ENCODE measurements at places on chromosomes 5 and 9.
A peak's percentile ranks its signal among the peaks of the same experiment; 100 is the strongest.

- no peak for DNase-seq
These were observed 630.7 kb upstream of the ACO1 start for GRCh38 chr9:31753756-31754155.

- no peak for DNase-seq
These were observed 21.5 kb downstream of the HRH2 start for GRCh38 chr5:175679411-175679810.

DNA sequence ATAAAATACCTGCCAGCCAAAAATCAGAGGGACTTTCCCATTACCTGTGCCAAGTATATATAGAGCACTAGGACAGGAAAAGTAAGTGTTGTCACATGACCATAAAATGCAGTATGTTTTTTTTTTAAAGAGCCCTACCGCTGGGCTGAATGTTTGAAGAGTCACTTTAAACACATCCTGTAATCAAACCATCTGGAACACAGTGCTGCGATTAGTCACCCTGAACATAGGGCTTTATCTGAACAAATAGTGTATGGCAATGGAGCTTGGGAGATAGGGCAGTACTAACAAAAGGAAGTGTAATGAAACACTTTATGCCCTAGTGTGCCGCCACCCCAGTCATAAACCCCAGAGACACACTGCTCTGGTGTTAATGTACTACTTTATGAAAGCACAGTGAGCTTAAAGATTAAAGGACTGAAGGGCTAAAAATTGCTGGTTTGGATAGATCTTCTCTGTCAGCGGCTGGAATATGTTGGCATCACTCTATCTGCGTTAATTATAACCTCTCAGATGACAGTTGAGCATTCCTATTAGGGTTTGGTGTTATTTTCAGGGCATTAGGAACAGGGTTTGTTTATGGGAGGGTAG lies 90.4 kb downstream of the ZNF608 start:
- peak; percentile 51 for DNase-seq

DNA sequence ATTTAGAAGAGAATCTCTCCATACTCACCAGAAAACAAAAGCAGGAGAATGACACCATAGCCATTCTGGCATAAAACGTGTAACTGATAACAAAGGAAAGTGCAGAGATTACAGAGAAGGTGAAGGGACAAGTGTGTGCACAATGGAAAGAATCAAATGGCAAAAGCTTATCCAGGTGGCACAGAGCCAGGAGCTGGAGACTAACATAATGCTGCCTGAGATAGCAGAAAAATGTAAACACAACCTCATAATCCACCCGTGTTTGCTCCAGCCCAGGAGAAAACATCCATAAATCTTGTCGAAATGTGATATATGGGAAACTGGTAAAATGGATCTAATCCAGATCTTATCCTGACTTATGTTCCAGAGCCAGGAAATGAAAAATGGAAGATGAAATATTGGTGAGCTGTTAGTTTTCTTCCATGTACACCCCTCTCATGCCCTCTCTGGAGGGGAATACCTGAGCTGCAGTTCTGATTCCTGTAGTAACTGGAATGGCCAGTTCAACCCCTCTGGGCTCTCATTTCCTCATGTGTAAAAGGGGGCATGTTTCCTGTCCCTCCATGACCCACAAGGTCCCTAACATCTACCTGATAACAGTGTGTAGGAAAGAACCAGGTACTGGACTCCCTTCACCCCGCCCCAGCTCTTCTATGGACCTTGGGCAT lies 212.3 kb upstream of the DAPK1 start:
- DNase-seq = no peak

GRCh38 chr5:130845049-130845765 lies 319.8 kb downstream of the HINT1 start:
- no peak for DNase-seq

DNA sequence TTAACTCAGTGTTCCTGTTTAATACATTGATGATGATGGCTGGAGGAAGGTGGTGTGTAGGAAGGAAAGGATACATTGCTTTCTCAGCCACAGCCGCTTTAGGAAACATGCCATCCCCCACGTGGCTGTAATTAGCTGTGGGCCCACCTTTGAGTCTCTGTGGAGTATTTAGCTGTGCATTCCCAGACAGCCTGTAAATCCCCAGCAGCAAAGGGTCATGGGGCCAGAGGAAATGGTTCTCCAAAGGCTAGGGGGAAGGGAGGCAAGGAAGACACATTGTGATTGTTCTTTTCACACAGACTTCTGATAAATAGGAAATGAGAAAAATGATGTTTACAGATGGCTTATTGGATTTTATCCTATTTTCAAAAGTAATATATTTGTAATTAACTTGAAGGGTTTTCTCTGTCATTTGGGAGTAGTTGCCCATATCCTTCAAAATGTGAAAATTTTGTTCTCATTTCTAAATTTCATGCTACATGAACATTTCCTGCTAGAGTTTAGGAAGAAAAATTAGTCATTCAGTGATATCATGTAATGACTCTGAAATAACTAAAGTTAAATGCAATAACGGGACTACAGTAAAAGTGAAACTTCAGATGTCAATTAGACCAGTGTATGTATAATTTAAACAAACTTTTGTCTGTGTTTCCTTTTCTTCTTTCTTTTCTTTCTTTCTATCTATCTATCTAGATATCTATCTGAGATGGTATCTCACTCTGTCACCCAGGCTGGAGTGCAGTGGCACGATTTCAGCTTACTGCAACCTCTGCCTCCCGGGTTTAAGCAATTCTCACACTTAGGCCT lies 24.3 kb upstream of the F2R start:
- DNase-seq = no peak

- no peak for DNase-seq
These were observed 22.7 kb downstream of the WHRN start for GRCh38 chr9:114482593-114482992.

DNA sequence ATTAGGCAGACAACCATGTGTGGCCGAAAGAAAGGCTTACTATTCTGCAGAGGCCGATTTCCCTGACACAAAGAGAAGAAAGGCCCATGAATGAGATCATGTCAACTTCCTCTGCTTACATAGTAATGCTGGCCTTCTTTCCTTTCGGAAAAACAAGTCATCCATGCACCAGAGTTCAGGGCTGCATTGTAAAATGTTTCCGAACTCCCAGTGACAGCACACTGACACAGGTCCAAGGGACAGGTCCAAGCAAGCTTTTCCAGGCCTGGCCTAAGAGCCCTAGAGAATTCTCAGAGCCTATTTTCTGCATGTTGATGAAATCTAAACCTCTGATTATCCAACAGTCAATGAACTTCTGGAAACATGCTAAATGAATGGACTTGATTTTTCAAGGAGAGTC lies 140.9 kb downstream of the ZNF608 start:
- DNase-seq = no peak

DNA sequence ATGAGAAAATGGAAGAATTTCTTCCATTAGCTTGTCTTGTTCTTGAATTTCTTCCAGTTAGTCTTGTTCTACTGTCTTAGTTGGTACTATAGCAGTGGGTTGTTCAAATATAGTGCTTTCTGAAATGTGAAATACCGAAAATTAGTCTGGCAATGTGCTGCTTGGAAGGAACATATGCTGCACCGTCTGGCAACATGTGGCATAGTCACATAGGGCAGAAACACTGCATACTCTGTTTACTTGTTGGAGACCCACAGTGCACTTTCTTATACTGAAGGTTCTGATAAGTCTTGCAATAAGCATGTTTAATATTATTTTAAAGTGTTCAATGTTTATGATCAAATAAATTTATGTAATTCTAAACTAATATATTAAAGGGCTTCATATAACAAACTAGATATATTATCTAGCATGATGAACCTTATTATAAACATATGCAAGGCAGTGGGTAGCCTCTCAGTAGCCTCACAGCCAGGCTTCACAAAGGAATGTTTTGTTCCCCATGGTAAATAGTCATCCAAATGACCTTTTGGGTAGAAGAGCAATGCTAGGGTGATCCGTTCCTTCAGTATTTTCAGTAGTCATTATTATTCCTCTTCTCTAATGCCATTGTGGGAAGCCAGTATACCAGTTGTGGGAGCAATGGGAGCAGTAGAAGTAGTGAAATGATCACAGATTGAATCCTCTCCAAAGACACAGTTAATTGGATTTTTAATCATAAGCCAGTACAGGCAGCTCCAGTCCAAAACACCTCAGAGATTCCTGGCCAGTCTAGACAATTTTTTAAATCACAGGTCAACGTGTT lies 1106.7 kb downstream of the DTWD2 start:
- no peak for DNase-seq

DNA sequence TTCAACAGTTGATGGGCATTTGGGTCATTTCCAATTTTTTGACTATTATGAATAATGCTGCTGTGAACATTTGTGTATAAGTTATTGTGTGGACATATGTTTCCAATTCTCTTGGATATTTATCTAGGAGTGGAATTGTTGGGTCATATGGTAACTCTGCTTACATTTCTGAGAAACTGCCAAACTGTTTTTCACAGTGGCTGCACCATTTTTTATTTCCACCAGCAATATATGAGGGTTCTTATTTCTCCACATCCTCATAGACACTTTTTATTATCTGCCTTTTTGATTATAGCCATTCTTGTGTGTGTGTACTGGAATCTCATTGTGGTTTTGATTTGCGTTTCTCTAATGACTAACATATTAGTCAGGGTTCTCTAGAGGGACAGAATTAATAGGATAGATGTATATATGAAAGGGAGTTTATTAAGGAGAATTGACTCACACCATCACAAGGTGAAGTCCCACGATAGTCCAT lies 14.7 kb upstream of the MED27 start:
- no peak for DNase-seq

DNA sequence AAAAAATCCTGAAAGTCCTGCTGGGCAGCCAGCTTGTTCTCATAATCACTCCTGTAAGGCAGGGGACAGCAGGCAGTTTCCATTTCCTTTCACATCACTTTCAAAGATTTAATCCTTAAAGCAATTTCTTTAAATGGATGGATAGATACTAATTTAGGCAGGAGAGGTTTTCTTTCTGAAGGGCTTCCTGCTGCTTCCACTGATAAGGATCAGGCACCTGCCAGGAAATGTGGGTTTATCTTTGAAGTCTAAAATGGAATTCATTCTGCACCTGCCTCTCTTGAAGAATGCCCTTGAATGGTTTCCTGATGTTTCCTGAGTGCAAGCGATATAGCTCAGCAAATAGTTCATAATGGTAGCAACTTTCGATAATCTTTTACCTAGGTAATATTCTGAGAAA lies 64.5 kb downstream of the STARD4 start:
- no peak for DNase-seq

GRCh38 chr5:157100140-157100679 lies 8.6 kb downstream of the HAVCR2 start:
- no peak for DNase-seq

DNA sequence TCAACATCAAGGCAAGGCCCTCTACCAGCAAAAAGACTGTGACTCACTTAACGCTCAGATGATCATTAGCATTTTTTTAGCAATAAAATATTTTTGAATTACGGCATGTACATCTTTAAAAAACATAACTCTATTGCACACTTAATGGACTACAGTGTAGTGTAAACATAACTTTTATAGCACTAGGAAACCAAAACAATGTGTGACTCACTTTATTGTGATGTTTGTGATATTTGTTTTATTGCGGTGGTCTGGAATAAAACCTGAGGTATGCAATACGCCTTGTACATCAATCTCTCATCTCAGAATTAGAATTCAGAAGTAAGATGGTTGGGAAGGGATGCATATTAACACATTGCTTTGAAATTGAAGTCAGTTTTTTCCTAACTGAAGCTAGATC lies 106.9 kb upstream of the PTCH1 start:
- DNase-seq = no peak

DNA sequence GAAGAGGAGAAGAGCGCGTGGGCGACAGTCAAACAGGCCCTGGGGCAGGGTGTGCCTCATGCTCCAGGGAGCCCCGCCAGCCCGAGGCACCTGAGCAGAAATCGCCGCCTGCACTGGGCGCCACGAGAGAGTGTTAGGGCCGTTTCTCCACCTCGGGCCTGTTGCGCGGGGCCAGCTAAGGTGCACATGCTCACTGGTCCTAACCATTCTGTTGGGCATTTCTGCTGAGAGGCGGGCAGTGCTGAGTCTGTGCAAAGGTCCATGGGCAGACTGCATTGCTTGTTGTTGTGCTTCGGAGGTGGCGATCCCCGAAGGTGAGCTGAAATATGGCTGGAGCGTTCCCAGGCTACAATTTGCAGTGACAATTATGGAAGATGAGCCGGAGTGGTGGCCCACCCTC lies 367.8 kb upstream of the SPATA31A5 start:
- no peak for DNase-seq

- DNase-seq = no peak
These were observed 852 bp downstream of the IL9 start for GRCh38 chr5:135894789-135895188.

DNA sequence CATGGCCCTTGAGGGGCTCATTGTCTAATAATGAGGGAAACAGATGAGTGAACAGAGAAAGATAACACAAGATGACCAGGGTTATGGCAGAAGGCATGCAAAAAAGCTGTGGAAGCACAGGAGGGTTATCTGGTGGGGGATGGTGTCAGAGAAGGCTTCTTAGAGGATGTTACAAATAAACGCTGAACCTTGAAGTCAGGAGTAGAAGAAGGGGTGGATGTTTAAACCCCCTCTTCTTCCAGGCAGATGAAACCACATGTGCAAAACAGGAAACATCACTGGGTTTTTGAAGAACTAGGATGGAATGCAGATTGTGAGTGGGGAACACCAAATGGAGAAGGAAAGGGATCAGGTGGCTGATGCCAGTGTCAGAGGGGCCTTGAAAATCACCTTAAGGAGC lies 41.8 kb upstream of the NR5A1 start:
- no peak for DNase-seq

GRCh38 chr5:2658881-2659470 lies 92.5 kb downstream of the IRX2 start:
- DNase-seq = no peak

DNA sequence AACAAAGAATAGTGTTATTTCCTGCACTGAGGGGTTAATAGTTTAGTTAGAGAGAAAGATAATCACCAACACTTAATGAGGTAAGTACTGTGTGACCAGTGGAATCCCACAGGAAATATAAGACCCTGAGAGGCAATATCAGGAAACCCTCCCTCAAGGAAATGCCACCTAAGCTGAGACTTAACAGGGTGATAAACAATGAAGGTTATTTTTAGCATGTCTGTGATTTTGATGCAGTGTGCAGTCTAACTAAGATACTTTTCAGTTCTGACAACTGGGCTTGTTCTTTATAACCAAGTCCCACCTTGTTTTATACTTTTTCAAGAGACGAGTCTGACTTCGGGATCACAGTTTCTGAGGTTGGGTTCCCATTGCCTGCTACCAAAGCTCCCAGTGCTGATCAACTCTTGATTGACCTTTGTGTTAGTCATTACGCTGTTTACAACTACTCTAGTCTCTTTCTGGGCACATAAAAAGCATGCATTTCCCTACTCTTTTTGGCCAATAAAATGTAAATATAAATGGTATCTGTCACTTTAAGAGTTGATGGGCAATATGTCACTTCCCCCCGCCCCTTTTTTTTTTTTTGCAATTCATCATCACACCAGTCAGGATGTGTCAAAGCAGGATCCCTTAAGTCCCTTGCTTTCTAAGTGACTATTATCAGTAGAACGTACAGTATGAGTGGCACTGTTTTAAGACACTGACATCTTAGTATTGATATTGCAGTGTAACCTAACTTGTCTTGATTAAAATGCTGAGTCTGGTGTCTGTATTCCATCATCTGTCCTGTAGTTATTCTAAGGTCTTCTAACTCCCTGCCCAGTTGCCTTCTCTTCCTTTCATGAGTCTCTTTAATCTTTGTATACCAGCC lies 31.4 kb downstream of the C6 start:
- no peak for DNase-seq

Measured in HEK293T (cell line).